ENCODE measurements at places on chromosomes 7 and 10.

DNA sequence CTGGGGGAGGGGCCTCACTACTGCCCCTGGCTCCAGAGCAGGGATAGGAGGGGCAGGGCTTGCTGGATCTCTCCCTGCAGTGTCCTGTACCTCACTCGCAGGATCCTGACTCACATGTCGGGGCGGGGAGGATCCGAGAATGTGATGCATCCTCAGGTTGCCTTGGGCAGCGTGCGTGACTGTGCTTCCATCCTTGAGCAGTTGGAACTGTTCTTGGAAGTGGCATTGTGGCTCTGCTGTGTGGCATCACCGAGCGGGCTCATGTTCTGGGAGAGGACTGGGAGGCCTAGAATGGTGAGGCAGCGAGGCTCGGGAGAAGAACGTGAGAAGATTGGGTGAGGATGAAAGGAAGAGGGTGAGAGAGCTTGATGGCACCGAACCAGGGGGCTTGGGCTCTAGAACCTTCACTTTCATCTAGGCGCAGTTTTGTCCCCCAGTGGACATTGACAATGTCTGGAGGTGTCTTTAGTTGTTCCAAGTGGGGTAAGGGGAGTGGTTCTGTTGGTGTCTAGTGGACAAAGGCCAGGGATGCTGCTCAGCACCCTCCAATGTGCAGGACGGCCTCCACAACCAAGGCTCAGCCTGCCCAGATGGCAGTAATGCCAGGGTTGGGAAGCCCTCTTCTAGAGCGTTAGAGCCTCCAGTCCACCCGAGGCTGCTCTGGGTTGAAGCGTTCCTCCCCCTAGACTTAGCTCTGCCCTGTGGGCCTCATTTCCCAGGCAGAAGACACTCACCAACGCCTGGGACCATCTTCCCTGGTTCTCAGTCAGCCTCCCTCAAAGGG is 8.4 kb downstream of the RARRES2 start:
- DNase-seq, result no peak

GRCh38 chr10:113047605-113047962 is 97.5 kb downstream of the TCF7L2 start:
- DNase-seq, result no peak

- no peak for DNase-seq
Measured at GRCh38 chr10:48253970-48254657, 20.4 kb downstream of the FRMPD2 start.

GRCh38 chr7:30575910-30576309 is 18.8 kb upstream of the GARS1 start:
- DNase-seq, result no peak

DNA sequence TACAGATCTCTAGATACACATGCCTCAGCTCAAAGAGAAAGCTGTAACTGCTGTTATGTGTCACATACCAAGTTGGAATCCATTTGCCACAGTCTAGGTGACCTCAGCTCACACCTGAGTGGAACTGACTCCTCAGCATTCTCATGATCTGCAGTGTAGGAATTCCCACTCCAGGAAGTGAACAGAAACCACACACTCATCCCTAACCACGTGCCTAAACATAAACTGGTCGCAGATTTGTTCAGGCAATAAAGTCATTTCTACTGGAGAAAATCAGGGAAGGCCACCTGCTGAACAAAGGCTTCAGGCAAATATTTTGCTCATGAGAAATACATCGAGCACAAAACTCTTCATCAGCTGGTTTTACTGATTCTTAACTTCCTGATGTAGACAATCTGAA is 23.0 kb upstream of the ZMYND11 start:
- no peak for DNase-seq

GRCh38 chr7:151104411-151105235 is 18.3 kb downstream of the AGAP3 start:
- DNase-seq, result no peak

DNA sequence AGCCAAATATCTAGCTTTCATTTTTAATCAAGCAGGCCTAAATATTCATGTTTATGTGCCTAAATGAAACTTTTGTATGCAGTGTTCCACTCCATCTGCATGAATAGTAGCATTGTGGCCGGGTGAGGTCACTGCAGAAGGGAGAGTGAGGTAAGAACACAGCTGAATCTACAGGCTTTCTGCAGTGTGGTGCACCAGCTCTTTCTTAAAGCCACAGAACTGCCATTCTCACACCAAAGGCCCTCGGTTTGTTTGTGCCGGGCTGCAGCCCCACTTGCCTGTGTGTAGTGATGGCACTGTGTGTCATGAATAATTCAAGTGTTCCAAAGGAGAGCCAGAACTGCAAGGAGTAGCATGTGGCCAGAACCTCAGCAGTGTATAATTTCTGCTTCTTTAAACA is 204.1 kb downstream of the TRIL start:
- DNase-seq, result no peak

GRCh38 chr10:130354976-130355795 is 219.0 kb downstream of the GLRX3 start:
- no peak for DNase-seq

- no peak for DNase-seq
Measured at GRCh38 chr7:6621195-6622133, 6.1 kb downstream of the ZNF853 start.

DNA sequence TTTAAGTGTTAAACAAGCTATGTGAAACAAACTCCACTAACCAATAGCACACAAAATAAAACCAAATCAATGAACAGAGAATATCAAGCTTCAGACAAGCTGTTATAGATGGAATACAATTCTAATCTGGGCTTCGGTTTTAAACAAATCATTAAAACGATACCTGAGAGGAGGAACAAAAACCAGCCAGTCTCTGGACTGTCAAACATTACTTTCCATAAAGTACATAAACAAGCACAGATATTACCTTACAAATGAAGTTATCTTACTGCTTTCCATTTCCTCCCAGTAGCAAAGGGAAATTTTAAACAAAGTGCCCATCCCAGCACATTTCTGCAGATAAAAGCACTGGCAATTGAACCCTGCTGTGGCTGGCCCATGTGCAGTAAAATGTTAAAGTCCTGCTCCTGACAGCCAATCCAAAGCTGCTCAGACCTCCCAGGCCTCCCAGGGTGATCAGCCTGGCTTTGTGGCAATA is 128.0 kb downstream of the NRCAM start:
- no peak for DNase-seq

- no peak for DNase-seq
Measured at GRCh38 chr7:129162732-129163131, 18.2 kb downstream of the TSPAN33 start.

DNA sequence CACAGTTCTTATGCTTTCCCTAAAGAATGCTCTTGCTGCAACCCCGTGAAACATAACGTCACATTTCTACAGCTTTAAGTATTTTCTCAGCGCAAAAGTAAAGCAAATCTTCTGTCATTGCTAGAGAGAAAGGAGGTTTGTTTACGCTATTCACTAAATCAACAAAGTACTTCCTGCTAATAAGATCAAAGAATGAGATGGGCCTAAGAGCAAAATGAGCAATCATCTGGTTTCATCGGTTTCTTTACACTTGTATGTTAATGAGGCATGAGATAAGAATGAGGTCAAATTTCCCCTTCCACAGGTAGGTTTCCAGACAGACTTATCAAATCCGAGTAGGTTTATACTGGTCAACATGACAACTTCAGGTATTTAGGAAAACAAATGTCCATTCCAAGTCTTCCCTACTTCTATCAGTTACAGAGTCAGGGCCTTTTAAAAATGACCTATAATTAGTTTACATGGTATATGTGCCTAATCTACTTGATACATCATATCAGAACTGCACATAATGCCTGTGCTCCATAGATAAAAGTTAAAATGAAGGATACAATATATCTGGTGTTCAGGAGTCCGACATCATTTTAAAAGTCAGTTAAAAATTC is 8.4 kb downstream of the USP6NL start:
- no peak for DNase-seq

- DNase-seq, result peak; percentile 57
Measured at GRCh38 chr10:77643795-77644468, 6.3 kb upstream of the KCNMA1 start.

DNA sequence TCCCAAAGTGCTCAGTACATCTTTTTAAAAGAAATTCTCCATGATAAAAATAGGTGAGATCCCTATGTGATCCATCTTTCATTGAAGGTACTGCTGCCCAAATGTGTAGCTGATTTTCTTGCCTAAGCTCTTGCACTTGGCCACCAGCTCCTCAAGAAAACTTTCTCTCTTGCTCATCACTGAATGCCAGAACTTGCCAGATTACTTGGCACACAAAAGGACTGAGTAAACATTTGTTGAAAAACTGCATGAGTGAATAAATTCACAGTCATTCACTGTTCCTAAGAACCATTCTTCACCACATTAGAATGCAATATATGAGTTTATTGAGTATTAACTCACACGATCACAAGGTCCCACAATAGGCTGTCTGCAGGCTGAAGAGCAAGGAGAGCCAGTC is 99.9 kb downstream of the TRIL start:
- DNase-seq, result peak; percentile 52

DNA sequence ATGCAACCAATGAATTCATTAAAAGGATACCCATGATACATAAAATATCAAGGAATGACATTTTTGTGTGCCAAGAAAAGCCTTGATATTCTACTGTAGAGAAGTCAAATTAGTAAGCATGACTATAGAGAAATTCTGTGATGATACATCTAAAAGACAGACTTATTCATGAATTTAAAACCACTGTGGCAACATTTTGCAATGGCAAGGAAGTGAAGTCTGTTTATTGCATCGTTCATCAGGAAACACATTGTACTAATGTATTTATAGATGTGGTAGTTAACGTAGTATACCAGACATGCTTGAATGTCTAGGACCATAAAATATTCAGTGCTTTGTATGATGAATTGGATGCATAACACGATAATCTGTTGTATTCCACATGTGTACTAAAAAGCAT is 9.3 kb upstream of the CLEC5A start:
- no peak for DNase-seq

- no peak for DNase-seq
Measured at GRCh38 chr10:26438534-26439341, 597 bp downstream of the APBB1IP start.

- no peak for DNase-seq
Measured at GRCh38 chr10:31129880-31130405, 98.3 kb upstream of the ZNF438 start.

GRCh38 chr10:92972066-92972870 is 88.3 kb upstream of the CYP26C1 start:
- peak; percentile 26 for DNase-seq

DNA sequence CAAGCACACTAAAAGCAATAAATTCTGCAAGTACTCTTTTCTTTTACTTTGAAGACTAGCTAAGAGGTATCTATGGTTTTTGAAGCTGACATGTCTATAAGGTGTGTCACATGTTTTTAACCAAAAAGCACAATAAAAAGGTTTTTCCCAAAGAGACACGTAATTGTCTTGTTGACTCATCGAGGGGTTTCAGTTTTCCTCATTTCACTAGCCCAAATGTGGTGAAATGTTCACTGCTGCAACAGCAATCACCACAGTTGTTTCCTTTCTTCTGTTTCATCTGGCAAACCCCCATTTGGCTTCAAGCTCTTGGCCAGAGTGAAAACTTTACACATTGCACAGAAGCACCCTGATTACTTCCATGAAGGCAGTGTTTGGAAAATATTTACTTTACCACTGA is 3.8 kb upstream of the HOXA4 start:
- no peak for DNase-seq

DNA sequence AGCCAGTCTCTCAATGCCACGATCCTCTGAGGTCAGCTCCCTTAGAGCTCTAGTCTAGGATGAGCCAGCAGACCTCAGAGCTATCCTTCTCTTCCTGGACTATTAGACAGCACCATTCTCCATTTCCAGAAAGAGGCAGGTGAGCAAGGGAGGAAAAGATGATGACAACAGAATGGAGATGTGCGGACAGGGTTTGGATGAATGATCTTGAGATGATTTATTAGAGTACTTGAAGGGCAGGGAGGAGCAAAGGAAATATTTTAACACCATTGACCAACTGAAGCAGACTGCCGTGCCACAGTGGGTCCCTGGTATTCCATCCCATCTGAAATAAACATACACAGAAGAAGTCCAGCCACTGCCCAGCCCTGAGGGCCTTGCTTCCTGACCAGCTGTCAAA is 94.3 kb downstream of the CFAP58 start:
- DNase-seq, result no peak

- DNase-seq, result no peak
Measured at GRCh38 chr7:43461349-43462024, 121.4 kb upstream of the STK17A start.

DNA sequence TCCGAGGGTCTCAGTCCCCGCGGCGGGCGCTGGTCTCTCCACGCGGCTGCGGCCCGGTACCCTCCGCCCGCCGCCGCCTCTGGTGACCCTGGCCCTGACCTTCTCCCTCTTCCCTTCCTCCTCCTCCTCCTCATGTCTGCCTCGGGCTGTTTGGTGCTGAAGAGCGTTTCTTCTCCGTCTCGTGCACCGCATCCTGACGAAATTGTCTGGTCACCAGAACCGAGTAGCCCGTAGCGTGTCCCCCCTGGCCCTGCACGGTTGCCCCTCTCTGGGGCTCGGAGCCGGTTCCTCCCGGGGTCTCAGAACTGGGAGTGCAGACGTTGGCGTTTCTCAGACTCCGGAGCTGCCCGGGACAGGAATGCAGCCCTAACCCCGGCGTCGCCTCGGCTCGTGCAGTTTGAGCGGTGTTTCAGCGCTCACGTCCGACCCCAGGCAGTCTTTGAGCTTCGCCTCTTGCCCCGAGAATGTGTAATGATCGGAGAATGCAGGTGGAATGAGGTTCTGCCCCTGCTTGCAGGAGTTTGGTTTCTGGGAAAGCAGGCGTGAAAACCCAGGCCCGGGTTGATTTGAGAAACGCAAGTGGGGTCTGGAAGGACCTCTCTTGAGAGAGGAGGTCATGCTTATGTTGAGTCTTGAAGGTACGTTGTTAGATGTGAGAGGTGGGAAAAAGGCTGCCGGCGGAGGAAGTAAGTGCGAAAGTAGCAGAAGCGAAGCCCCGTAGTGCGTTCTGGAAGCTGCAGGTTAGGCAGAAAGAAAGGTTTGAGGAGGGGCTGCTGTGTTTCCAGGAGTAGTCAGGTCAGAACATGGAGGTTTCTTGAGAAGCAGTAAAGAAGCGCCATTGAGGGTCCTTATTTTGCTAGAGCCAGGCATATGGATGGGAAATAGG is 743 bp downstream of the RBM17 start:
- no peak for DNase-seq

GRCh38 chr7:20713792-20714191 is 72.9 kb downstream of the SP8 start:
- no peak for DNase-seq

DNA sequence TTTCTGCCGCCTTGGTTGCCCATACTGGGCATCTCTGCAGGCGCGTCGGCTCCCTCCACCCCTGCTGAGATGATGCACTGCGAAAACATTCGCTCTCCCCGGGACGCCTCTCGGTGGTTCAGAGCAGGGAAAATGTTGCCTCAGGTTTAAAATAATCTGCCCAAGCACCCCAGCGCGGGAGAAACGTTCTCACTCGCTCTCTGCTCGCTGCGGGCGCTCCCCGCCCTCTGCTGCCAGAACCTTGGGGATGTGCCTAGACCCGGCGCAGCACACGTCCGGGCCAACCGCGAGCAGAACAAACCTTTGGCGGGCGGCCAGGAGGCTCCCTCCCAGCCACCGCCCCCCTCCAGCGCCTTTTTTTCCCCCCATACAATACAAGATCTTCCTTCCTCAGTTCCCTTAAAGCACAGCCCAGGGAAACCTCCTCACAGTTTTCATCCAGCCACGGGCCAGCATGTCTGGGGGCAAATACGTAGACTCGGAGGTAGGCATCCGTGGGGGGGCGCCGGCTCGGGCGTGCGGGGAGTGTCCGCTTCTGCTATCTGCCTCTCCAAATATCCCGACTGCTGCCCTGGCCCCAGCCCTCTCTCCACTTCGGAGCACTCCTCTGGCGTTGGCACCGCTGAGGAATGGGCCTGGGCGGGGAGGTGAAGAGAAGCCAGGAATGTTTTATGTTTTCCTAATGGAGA is at the start of gene CAV1:
Gene CAV1 (plus strand): TSS at position 428 of the 689 bp plus-strand sequence. CDS start 27 bp downstream, at position 455.
- peak; percentile 97 for DNase-seq

GRCh38 chr7:131095346-131095745 is 232.3 kb upstream of the MKLN1 start:
- DNase-seq, result no peak
